ENCODE measurements at places on chromosomes 12 and 14.

DNA sequence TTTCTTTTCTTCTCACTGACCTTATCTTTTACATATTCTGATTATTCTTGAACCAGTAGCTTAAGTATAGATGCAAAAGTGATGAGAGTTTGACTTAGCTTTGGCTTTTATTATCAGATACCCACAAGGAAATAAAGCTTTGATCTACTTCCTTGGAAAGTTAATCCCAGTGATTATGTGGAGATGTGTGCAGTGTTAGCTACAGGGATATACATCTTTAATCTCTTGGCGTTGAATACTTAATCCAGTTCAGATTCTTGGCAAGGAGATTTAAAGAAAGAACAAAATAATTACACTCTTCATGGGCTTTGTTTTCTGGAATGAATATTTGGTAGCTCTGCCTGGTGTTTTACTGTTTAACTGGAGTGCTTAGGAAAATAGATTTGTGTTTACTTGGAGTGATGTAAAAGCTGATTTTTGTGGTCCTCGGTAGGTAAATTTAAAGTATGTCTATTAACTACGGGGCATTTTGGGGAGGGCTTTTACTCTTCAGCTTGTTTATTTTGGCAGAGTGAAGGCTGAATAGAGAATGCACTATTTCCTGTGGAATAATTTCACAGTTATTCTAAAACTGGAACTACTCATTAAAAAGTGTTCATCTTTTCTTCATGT lies 150.1 kb upstream of the LRIG3 start:
- DNase-seq: no peak

DNA sequence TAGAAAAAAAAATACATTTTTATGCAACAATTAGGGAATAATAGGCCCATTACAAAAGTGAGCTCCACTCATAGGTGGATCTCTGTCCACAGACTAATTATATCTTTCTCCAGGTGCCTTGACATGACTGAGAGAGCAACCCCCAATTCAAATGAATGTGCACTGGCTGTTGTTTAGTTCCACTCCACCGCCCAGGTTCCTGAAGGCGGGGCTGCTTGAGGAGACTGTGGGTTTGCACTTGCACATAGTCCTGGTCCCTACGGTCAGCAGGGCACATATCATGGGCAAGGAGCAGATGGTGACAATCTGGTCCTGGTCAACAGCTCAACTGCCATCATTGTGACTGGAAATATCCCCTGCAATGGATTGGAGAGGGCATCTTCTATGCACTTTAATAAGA lies 195.6 kb upstream of the PWP1 start:
- DNase-seq: no peak

DNA sequence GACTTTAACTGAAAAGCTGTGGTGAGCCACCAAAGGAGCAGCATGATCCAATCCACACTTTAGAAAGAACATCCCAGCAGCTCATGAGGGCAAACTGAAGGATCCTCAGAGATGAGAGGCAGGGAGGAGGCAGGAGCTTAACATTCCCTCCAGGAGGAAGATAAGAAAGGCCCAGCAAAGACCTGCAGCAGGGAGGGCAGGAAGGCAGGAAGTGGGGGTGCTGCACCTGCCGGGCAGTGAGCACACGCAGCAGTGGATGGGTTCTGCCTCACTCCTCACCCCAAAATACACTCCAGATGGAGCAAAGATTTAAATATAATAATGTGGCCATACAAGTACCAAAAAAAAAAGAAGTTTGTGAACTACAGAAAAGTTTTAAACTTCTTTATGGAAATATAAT lies 48.4 kb downstream of the GCH1 start:
- no peak for DNase-seq

GRCh38 chr14:59427653-59428580 lies 37.3 kb downstream of the GPR135 start:
- no peak for DNase-seq

GRCh38 chr12:108457006-108457733 lies 57.9 kb upstream of the FICD start:
- DNase-seq: no peak

DNA sequence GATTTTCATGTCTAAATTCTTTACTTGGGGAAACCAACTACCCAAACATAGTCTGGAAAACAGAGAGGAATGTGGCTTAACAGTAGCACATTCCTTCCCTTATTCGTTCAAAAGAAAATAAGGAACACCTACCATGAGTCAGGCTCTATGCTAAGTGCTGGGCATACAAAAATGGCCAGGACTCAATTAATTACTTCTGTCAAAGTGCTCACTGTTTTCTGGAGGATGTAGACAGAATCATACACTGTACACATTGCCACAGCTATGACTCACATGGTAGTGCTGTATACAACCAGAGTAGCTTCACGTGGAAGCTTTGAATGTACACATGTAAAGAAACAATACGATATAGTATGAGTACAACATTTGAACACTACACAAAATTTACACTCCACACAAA lies 50.1 kb downstream of the SLC25A21 start:
- DNase-seq: no peak

- DNase-seq: no peak
These were observed 193.9 kb downstream of the C12orf42 start for GRCh38 chr12:103301642-103302591.

- no peak for DNase-seq
These were observed 46.0 kb upstream of the PLEKHG6 start for GRCh38 chr12:6264402-6265037.

- DNase-seq: no peak
These were observed 7.8 kb downstream of the NT5DC3 start for GRCh38 chr12:103833095-103833775.

DNA sequence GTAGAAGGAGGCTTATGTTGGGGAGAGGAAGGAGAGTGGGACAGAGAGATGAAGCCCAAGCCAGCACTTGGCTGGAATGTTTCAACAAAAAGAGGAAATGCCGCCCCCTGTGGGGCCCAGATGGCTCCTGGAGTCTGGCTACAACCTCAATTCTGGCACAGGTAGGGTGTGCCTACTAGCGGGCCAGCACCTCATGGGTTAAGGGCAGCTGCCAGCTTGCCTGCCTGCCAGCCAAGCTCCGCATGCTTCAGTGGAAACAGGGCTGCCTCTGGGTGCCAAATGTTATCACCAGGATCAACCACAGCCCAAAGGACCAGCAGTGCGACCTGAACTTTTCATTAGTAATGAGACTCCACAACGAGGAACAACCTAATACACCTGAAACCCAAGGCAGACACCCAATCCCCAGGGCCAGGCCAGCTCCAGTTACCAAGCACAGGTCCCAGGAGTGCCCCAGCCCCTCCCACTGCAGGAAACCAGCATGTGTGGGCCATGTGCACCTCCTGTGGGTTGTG lies 11.3 kb downstream of the RAB15 start:
- no peak for DNase-seq

DNA sequence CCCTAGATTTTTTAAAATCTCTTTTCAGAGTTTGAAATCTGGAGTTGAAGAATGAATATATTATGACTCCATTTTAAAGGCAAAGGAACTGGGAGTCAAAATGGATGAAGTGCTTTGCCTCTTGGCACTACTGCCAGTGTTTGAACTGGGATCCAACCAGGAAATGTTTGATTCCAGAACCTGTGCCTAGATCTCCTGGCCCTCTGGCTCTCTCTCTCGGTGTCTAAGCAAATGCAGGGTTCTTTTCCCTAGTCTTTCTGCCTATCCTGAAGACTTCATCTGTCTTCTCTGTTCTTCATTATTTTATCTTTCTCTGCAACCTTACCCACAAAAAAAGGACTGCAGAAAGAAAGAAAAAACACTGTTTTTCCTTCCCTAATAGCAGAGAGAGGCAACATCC lies 17.0 kb downstream of the BTG1 start:
- no peak for DNase-seq

- DNase-seq: peak; percentile 14
These were observed 1.4 kb downstream of the DENND5B start for GRCh38 chr12:31589598-31589903.

GRCh38 chr12:122491991-122492390 lies 8.7 kb downstream of the ZCCHC8 start:
- no peak for DNase-seq

GRCh38 chr12:89235189-89235993 lies 116.9 kb downstream of the DUSP6 start:
- DNase-seq: no peak

- DNase-seq: no peak
These were observed 26.7 kb downstream of the MED21 start for GRCh38 chr12:27048822-27049752.

DNA sequence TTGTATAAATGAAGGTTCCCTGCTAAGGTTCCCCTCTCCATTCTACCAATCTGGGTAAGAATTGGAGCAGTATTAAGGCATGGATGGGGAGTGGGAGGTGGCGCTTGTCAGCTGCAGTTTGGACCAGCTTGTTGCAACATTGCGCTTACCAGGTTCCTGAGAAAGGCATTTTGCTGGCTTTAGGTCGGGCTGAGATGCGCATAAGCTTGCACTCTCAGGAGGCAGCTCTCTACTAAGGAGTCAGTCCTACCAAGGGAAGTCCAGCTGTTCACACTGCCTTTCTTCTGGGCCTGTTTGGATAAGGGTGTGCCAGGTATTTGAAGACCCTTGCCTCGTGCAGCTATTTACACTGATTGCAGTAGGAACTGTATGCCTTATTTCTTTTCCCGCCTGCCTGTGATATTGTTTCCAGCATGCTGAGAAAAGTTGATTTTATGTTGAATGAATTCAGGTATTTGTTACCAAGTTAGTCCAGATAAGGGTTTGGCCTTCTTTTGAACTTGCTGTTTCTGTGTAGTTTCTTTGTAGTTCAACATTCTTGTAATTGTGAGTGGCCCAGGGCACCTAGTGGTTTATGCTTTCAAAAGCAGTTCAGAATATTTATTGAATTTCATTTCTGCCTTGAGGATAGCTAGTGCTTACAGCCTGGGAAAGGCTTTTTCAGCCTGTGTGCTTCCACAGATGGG lies 2.6 kb downstream of the MLEC start:
- DNase-seq: no peak

DNA sequence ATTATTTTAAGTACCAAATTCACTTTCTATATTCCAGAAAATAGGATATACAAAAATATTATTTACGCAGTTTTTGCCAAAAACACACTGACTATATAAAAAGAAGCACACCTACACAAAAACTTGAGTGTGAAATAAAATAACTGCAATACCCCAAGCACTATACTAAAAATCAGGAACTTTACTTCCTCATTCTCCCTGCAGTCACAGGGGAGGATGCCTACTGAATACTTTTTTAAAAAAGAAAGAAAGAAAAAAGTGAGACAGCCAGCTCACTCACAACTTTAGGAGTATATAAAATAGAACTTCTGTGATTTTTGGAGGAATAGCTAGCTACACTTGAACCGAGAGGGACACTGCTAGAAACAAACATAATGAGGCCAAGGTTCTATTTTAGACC lies 12.2 kb downstream of the RPS6KA5 start:
- no peak for DNase-seq

DNA sequence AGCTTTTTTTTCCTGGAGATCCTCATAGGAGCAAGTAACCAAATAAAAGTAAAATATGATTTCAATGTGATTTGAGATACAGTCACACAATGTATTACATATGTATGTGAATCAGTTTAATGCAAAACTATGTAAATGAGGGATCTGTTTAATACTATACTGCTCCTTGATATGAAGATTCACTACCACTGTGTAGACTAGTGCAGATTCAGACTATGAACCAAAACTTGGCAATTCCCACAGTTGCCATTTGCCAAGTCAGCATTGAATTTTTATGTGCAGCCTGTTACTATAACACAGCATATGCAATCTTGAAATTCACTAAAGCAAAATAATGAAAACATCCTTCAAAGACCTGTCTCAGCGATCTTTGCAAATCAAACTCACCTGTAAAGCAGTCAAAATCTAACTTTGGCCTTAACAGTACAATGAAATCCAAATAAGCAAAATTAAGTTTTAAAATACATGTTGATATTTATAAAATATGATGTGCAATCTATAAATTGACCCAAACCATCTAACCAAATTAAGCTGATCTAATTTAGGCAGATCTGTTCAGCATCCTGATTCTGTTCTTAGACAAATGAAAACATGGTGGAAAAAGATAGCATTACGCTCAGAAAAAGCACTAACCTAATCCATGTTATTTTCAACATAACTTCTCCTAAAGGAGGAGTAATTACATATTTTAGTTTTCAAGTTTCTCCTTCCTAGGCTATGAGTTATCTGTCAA lies 25.5 kb upstream of the LMNTD1 start:
- no peak for DNase-seq
